ENCODE measurements at places on chromosomes 5 and 9.
A peak's percentile ranks its signal among the peaks of the same experiment; 100 is the strongest.

DNA sequence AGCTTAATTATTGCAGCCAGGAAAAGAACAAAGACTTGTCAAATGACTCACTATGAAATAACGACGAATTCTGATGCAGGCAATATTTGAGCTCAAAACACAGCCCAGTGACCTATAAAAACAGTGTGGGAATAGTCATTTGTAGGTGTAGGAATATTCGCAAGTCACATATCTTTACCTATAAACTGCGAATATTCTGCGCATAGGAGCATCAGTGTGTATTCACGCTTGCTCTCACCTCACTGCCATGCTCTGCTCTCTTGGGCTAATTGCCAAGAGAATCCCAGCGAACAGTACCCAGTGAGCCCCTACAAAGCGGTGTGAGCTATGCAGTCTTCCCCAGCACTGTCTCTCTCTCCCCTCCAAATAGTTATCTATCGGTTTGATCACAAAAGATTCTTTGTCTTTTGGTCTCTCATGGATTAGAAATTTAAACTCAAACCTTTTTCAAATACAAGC, 74.2 kb downstream of the ST8SIA4 start:
- DNase-seq: no peak

- no peak for DNase-seq
Observed at GRCh38 chr5:143078971-143079370, 308.8 kb downstream of the ARHGAP26 start.

DNA sequence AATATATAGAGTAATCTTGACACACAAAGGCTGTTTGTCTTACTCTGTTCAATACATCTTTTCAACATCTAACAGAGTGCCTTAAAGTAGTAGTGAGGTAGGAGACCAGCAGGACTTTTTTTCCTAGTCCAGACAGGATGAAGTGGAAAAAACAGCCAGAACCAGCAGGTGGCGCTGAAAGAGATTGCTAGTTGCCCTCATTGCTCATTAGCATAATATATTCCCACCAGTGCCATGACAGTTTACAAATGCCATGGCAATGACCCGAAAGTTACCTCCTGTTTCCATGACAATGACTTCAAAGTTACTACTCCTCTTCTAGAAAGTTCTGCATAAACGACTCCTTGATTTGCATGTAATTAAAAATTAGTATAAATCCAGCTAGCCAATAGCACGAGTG, 387.4 kb downstream of the ACTL7B start:
- peak; percentile 37 for DNase-seq

DNA sequence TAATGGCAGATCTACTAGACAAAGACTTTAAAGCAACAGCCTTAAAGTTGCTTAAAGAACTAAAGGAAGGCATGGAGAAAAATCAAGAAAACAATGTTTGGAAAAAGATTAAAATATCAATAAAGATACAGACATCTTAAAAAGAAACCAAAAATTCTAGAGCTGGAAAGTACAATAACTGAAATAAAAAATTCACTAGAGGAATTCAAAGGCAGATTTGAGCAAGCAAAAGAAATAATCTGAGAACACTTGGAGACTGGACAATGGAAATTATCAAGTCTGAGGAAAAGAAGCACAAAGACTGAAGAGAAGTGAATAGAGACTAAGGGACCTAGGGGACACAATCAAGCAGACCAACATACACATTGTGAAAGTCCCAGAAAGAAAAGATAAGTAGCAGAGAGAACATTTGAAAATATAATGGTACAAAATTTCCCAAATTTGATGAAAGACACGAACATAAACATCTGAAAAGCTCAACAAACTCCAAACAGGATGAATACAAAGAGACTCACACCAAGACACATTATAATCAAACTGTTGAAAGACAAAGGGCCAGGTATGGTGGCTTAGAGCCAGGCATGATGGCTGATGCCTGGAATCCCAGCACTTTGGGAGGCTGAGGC, 26.3 kb downstream of the SIL1 start:
- no peak for DNase-seq

- DNase-seq: no peak
Observed at GRCh38 chr5:146588331-146589027, 72.5 kb upstream of the GPR151 start.

GRCh38 chr5:165425594-165425993, 1920.2 kb downstream of the MAT2B start:
- no peak for DNase-seq

DNA sequence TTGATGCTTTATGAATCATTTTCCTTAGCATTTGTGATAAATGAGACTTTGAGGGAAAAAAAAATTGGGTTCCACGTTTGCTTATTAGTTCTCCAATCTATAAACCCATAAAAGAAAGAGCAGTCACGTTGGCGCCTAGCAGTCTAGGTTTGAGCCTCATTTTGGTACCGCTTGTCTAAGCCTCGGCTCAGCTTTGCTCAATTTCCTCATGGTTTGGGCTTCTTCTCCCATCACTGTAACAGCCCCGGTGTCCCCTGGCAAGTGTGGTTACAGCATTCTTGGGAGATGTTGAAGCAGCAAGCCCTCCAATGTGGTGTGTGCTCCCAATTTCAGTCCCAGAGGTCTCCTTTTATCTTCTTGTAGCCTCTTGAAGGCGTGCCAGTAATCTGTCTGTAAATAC, 578.4 kb downstream of the CDK5RAP2 start:
- no peak for DNase-seq

Measured in MM.1S (cell line).